Central memory CD8-positive, alpha-beta T cell (primary cell): ENCODE measurements at places on chromosomes 3 and 15.

DNA sequence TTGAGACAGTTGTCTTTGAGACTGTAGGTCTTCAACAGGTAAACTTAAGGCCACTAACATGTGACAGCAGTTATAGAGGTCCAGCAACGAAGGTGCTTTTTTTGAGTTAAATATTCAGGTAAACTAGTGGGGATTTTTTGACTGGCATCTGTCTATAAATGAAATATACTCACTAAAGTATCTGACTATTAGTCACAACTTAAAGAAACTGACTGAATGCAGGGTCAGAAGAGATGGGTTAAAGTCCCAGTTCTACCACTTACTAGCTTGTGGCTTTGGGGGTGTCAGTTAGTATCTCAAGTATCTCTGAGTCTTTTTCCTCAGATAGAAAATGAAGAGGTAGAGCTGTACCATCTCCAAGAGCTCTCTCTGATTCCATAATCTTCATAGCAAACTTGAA, 18.0 kb downstream of the MIX23 start:
- H3K36me3 ChIP-seq: peaks cover 17% of the 10 kb centered on the region
- H3K4me1 ChIP-seq: no peaks in the 10 kb centered on the region
- no peaks in the 10 kb centered on the region for H3K27me3 ChIP-seq
- no peak overlapping the region for H3K4me3 ChIP-seq
- no peak overlapping the region for H3K27ac ChIP-seq

DNA sequence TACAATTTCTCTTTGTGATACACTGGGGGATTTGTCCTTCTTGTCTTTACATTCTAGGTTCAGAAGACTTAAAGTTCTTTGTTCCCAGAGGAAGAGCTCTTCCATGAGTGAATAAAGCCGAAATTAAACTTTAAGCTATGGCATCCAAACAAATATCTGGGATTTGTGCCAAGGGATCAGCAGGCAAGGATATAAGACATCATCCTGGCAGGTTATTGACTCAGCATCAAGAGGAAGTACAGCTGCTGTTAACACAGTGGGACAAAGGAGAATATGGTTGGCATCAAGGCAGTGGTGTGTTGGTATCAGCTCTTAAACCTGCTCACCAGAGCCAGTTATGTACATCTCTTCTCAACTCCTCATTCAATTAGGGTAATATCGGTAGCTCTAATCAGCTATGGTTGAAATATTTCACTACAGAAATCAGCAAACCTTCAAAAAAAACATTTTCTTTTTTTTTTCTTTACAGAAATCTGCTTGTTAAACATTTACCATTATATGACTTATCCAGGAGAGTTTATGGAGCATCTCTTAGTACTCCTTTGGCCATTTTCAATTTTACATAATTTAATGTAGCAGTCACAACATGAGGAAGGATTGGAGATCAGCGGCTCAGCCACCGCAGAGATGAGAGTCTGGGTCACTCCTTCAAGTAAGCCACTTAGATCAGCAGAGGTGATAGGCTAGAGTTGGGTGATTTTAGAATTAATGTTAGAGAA, 1198.6 kb upstream of the EPHA6 start:
- H3K27me3 ChIP-seq: no peaks in the 10 kb centered on the region
- H3K36me3 ChIP-seq: no peaks in the 10 kb centered on the region
- no peak overlapping the region for H3K27ac ChIP-seq

- no peaks in the 10 kb centered on the region for H3K4me1 ChIP-seq
- H3K36me3 ChIP-seq: no peaks in the 10 kb centered on the region
- no peak overlapping the region for H3K27ac ChIP-seq
- DNase-seq: no peak
Observed at GRCh38 chr3:48412375-48413001, 17.4 kb downstream of the PLXNB1 start.

- no peak overlapping the region for H3K4me3 ChIP-seq
- no peak overlapping the region for H3K27ac ChIP-seq
- no peaks in the 10 kb centered on the region for H3K27me3 ChIP-seq
- no peaks in the 10 kb centered on the region for H3K36me3 ChIP-seq
- H3K4me1 ChIP-seq: peaks cover 13% of the 10 kb centered on the region
- no peak for DNase-seq
Observed at GRCh38 chr15:64048781-64049460, 2.6 kb upstream of the DAPK2 start.

GRCh38 chr3:80331494-80332170, 563.8 kb upstream of the ROBO1 start:
- no peaks in the 10 kb centered on the region for H3K4me1 ChIP-seq
- no peaks in the 10 kb centered on the region for H3K27me3 ChIP-seq
- no peak overlapping the region for H3K4me3 ChIP-seq
- no peak for DNase-seq
- H3K36me3 ChIP-seq: no peaks in the 10 kb centered on the region
- H3K27ac ChIP-seq: no peak overlapping the region
